Muscle of arm (tissue), 14 donors: ENCODE measurements at places on chromosomes 13 and 19. TPM values are rescaled to one million over a fixed set of nuclear protein-coding genes. Genes with fewer than 3 reads are reported as not detected.

SPACA4 gene
- polyA plus RNA-seq, result not detected

LGI4 gene
- 12.8 TPM for polyA plus RNA-seq

ZNF667 gene
- 12.2 TPM for polyA plus RNA-seq

ZNF541 gene
- 0.09 TPM for polyA plus RNA-seq

POP4 gene
- 49.8 TPM for polyA plus RNA-seq

LHFPL6 gene
- 82.1 TPM for polyA plus RNA-seq

TBXA2R gene
- 1.9 TPM for polyA plus RNA-seq

ZSWIM4 gene
- polyA plus RNA-seq, result not detected

ZNF724 gene
- polyA plus RNA-seq, result not detected

PSG7 gene
- polyA plus RNA-seq, result not detected

LSM14A gene
- polyA plus RNA-seq, result 88.6 TPM

SIGLEC11 gene
- polyA plus RNA-seq, result 0.76 TPM

PRTN3 gene
- polyA plus RNA-seq, result 1.1 TPM

ZNF737 gene
- 11.8 TPM for polyA plus RNA-seq

COL4A1 gene
- polyA plus RNA-seq, result 657 TPM

POLD1 gene
- 19.9 TPM for polyA plus RNA-seq

OXGR1 gene
- polyA plus RNA-seq, result 1.1 TPM

EFNB2 gene
- 21.6 TPM for polyA plus RNA-seq

ZNF440 gene
- 6.3 TPM for polyA plus RNA-seq

LRP3 gene
- 17.7 TPM for polyA plus RNA-seq

SIGLEC8 gene
- polyA plus RNA-seq, result 0.15 TPM

PLIN3 gene
- 48.1 TPM for polyA plus RNA-seq
